Activated T-helper 1 cell treated with Interleukin-2 at 50 U/mL for 16 hours (primary cell): ENCODE measurements at places on chromosomes 1 and 21.

GRCh38 chr1:11100149-11100493 lies 452 bp upstream of the EXOSC10 start:
- no peak for DNase-seq

- no peak for DNase-seq
Measured at GRCh38 chr1:60069691-60070090, 3.9 kb downstream of the C1orf87 start.

DNA sequence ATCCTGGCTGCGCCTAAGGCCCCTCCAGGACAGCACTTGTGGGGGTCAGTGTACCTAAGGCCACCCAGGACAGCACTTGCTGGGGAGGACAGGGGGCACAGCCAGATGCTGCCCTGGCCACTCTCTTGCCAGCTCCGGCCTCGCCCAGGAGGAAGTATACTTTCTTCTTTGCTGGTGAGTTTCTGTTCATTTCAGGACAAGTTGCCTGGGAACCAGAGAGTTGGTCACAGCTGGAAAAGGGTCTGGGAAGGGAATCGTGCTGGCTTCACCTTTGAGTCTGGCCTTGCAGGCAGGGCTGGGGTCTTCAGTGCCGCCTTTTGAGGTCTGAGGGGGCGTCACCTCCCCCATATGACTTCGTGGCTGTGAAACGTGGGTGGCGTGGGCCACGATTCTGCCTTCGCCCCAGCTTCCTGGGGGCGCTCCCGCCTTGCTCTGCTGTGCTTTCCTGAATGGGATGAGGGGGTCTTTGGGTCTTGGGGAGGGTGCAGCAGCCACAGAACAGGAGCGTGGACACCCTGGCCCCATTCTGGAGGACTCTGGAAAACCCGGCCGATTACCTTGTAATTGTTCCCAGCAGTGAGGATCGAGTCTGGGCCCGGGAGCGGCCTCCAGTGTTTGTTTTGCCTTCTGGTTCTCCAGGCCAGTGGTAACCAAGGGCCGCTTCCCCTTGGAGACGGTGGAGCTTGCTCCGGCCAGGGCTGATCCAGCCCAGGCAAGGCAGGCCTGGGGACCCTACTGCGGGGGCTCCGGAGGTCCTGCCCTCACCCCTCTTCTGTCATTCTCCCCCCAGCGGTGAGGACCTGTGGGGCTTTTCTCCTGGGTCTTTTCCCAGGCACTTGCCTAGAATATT lies 45.9 kb downstream of the SPSB1 start:
- no peak for DNase-seq

- DNase-seq: no peak
Measured at GRCh38 chr1:8506995-8507615, 189.2 kb downstream of the SLC45A1 start.

DNA sequence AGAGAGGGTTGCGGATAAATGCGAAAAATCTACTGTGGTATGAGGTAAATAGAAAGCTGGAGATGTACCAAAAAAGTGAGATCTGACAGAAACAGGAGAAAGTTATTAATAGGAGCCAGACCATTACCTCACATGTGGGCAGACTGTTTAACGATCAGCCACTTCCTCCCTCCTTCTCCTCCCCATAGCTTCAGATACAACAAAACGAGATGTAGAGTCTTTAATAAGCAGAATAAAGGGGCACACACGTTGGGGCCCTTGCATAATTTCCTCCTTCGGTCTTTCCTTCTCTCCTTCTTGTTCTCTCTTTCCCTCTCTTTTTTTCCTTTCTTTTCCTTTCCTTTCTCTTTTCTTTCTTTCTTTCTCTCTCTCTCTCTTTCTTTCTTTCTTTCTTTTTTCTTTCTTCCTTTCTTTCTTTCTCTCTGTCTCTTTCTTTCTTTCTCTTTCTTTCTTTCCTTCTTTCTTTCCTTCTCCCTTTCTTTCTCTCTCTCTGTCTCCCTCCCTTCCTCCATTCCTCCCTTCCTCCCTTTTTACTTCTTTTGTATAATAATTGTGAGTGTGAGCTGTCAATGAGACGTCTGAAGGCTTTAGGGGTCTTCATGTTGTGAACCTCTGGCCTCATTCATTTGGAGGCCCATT lies 242.1 kb downstream of the GRIK1 start:
- DNase-seq: no peak

- DNase-seq: no peak
Measured at GRCh38 chr1:20237646-20238045, 51.3 kb upstream of the PLA2G2C start.

DNA sequence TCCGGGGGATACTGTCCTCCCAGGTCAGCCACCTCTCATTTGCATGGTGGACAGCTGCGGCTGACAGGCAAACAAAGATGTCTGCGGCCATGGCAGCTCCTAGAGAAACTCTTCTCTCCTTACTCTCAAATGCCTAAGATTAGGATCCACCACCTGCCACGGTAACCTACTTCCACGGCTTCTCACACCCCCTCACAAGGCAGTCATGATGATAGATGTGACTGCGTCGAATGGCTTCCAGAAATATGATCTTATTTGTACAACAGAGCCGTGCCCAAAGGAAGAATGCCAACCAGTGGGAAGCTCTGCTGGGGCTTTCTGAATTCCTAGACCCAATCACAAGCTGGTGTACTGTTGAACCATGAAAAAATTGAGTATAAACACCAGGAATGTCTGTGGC lies 73.4 kb downstream of the BACE2 start:
- no peak for DNase-seq

GRCh38 chr21:46022551-46023525 lies 41.3 kb downstream of the COL6A1 start:
- no peak for DNase-seq

- no peak for DNase-seq
Measured at GRCh38 chr21:33820798-33821197, 94.8 kb downstream of the ATP5PO start.

DNA sequence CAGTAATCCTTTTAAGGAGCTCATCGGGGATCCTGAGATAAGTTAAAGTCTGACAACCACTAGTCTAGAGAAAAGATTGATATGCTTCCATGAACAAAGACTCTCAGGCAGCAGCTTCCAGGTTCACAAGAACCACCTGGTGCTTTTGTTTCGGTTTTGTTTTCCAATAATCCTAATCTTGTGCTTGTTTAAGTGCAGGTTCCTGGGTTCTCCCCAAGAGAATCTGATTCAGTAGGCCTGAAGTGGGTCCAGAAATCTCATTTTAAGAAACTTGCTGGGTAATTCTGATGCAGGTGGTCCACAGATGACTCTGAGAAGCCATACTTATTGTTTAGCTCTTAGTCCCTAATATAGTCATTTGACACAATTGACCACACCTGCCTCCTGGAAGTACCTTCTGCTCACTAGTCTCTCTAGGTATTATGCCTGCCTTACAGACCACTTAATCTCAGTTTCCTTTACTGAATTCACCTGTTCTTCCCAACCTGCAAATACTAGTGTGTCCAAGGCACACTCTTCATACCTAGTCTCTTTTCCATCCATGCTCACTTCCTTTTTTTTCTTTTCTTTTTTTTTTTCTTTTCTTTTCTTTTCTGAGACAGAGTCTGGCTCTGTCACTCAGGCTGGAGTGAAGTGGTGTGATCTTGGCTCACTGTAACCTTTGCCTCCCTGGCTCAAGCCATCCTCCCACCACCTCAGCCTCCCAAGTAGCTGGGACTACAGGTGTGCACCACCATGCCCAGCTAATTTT lies 20.5 kb upstream of the FRRS1 start:
- DNase-seq: no peak

GRCh38 chr1:163130225-163130856 lies 61.2 kb downstream of the RGS4 start:
- DNase-seq: no peak
